Bronchial epithelial cell (primary cell): ENCODE measurements at places on chromosomes 2 and 18.

GRCh38 chr2:4258563-4258962, 555.2 kb downstream of the DCDC2C start:
- peak; percentile 55 for DNase-seq

DNA sequence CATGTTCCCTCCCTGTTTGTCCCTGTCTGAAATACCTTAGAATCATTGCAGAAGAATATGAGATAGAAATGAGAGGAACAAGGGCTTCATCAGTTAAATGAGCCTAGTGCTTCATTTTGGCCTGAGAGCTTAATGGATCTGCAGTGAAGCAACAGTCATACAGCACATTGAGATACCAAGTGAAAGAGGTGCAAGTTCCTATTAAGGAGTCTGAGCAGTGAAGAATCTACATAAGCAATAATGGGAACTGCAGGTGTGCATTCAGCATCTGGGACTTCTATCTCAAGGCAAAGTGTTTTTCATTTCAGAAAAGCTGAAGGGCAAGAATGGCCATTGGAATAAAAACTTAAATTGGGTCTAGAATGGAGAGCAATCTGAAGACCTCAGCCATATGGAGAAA, 323.2 kb upstream of the SLC39A10 start:
- no peak for DNase-seq

DNA sequence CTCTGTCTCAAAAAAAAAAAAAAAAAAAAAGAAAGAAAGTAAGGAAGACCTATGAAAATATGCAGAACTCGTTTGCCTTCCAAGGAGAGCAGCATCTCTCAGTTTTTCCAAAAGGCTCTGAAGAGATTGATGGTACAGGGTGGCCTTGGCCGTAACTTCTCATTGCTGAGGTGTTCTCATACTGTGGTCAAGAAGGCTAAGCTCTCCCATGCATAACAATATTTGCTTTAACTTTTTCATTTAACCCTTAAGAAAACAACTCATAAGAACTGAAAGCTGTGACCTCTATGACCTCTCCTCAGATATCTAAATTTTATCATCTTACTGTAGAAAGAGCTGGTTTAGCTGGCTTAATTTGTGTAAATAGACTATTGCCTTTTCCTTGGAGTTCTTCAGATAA, 37.1 kb upstream of the GATA6 start:
- no peak for DNase-seq

GRCh38 chr2:55114082-55114481, 63.8 kb upstream of the RTN4 start:
- no peak for DNase-seq

DNA sequence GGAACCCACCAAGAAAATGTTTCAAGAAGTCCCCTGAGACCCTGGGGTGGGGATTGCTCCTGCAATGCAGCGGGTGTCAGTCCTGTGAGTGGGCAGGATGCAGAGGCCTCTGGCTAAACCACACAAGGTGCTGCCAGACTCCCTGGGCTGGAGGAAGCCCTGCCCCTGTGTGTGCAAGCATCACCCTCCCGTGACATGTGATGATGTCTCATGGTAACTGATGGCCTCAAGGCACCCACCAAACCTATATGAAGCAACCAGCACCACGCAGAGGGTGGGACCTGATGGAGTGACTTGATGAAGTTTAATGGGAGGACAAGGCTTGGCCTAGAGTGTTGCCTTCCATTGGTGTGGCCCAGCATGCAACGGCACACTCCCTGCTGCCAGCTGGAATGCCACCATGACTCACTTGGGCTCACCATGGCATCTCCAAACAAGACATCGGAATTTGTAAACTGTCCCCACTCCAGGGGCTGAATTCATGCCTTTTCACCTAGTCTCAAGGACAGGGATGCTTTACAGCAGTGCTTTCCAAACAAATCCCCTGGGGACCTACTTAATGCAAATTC, 8.7 kb upstream of the SLC14A1 start:
- no peak for DNase-seq

DNA sequence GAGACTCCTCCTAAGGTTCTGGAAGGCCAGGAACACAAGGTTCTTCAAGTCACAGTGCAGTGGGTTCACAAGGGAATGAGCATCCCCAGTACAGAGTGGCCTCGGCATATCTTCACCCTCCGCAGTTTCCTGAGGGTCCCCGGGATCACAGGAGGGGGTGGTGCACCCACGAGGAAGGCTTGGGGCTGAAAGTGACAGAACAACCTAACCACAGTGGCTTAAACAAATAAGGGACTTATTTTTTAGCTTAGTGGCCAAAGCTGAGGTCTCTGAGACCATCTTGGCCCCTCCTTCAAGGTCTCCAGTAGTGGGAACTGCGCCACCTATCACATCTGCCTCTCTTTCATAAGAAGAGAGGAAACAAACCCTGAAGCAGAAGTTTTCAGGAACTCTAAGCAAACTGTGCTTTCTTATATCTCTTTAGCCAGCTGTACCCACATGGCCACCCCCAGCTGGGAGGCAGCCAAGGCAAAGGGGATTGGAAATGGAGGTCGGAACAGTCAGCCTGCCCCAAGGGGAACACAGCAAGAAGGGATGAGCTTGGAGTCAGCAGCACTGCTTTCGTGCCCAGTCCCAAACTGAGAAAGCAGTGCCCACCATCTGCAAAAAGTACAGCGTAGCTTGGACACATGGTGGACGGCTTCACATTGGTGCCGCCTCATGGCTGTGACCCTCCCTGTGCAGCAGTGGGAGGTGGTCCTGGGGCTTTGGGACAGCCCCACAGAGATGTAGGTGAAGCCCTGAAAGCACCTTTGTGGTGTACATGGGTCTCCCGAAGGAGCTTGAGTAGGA, 260.0 kb upstream of the ID2 start:
- DNase-seq: no peak

- peak; percentile 45 for DNase-seq
Measured at GRCh38 chr2:42827647-42828486, 35.5 kb upstream of the HAAO start.

DNA sequence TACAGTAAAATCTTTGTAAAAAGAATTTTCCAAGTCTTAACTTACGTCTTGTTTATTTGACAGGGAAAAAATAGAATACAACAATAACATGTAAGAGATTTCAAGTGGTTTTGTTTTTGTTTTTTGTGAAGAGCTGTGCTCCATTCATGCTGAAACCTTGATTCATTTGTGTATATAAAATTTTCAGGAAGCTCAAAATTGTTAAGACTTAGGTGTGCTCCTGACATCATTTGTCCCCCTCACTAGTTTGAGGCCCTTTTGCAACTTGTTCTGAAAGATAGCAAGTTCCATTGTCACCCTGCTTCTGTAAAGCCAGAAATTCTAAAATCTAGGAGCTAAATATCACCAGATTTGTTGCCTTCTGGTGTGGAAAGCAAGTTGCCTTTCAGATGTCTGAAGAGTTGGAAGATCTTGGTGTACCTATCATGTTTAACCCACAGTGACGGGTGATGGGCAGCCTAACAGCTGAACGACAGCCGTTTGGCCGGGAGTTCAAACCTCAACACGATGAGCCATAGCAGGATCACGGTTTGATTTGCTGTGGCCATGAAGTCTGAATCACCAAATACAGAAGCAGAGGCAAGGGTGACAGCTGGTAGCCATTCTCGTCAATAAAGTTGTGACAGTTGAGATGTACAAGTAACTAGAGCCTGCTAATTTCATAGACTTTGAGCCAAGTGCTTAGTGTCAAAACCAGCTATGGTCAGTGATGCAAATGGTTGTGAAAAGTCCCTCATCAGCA, 205.5 kb upstream of the SP5 start:
- no peak for DNase-seq

DNA sequence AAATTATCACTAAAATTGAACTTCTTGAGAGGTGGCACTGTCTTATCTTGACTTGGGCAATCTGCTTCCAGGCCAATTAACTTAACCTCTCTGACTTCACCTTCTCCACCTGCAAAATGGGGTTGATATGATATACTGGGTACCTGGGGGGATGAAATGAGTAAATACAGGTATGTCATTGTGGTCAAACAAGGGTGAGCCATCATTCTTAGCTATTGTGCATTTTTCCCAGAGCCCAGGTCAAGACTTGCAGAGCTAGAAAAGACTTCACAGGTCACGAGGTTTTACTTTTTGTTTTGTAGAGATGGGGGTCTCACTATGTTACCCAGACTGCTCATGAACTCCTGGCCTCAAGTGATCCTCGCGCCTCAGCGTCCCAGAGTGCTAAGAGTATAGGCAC, 145.0 kb downstream of the PRKCE start:
- DNase-seq: peak; percentile 54

DNA sequence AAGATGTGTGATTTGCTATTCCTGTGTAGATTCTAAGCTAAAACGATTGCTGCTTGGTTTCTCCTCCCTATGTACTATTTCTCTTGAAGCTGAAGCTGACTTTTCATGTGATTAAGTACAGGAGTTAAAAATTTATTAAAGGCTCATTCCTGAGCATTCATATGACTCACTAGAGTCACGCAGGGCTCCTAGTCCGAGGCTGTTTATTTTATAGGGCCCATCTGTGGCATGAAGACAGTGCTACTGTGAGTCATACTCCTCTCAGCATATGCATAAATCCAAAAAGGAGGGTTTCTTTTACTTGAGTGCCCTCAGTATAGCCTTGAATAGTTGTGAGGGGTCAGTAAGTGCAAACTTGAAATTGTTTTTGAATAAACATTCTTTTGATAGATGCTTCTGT, 378.8 kb downstream of the PTPRM start:
- peak; percentile 90 for DNase-seq

DNA sequence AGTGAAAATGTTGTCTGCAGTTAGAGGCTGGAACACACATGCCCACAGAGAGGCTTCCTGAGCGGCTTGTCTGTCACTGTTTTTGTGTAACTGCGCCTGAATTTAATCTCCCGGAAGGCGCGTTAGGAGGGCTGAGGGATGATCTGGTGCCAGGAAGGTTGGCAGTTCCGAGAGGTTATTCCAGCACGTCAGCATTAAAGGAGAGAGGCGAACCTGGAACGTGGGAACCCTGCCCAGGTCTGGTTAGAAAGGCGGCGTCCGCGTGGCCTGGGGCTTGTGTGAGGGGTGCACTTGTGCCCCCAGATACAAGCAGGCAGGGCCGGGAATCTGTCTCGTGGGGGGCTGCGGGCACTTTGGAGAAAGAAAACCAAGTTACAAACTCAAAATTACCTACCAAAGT, 75.3 kb downstream of the NFATC1 start:
- no peak for DNase-seq

GRCh38 chr2:237438080-237438940, 24.3 kb upstream of the COL6A3 start:
- DNase-seq: peak; percentile 44

GRCh38 chr2:109433926-109434325, 179.8 kb downstream of the SEPTIN10 start:
- no peak for DNase-seq

- peak; percentile 95 for DNase-seq
Measured at GRCh38 chr18:50277942-50278341, 3.4 kb downstream of the MBD1 start.

DNA sequence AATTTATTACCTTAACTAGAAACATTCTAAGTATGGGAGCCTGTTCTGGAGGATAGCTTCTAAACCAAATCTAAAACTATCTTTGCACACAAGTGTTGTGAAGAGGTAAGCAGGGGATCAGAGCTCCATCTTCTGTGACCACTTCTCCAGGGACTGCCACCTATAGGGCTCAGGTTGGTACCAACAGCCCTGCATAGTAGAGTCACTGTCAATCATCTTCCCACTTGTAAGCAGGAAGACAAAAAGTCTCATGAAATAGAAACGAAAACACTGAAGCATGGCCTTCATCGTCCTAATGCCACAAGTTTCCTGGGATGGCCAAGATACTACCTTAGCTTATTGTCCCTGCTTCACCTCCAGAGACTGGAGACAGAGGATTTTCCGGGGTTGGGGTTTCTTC, 43.8 kb downstream of the KANSL3 start:
- no peak for DNase-seq

DNA sequence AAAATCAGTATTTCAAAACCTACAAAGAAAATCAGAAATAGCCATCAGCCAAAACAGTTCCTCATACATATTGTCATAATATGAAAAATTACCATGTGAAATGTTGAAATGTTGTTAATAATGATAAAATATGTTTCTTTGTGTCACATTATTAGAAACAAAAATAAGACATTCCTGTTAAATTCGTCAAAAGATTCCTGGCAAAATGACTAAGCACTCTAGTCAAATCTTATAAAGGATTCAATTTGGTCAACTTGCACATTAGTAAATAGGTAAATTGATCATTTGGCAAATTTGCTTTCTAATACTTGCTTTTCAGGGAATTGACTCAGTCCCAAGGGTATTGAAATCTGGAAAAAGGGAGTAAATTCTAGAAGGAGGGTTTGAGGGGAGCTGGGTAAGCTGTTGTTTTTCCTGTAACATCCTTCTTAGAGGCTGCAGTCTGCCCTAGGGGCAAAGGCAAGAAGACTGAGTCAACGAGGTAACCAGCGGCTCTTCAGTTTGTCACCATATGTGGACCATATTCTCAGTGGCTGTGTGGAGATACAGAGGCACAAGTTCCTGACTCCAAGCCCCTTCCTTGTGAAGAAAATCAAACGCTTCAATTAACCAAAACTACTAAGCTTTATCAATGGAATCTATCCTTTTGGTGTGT, 482.3 kb downstream of the TNS1 start:
- no peak for DNase-seq

DNA sequence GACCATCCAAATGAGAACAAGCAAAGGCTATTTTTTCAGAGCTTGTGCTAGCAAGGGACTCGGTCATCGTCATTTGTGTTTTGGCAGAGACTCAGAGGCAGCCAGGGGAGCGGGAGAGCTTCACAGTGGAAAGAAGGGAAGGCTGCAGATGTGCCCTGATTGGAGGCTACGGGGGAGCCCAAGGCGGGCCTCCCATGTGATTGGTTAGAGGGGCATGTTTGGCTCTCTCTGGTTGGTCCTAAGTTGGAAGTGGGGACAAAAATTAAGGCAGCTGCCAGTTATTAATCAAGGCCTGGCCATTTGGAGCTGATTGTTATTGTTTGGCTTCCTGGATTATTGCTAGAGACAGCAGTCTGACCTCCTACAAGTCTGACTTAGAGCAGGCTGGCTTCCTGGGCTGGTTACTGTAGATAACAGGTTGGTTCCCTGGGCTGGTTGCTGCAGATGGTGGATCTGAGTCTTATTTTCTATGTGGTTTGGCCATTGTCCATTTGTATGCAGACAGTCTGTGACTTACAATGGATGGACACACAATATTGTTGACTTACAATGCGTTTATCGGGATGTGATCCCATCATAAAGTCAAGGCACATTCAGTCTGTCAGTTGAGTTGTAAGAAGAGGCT, 5.9 kb downstream of the FER1L5 start:
- no peak for DNase-seq

GRCh38 chr2:29920130-29920577, 1.2 kb downstream of the ALK start:
- DNase-seq: peak; percentile 10

GRCh38 chr18:75005626-75006025, 203.3 kb downstream of the PTGR3 start:
- DNase-seq: no peak

DNA sequence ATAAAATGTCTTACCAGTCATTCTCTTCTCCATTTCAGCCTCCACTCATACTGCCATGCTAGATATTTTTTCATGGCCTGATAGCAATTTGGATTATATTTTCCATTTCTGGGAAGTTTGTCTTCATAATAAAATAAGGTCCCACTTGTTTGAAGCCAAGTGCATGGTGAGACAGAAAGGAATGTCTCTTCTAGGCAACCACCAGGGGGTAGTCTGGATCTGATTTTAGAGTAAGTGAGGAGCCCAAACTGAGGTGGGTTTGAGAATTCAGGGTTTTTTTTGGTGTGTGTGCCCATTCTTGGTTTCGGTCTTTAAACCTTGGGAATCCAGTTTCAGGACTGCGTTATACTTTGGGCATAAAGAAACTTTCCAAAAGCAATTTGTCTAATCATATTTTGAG, 315.5 kb downstream of the RPRM start:
- peak; percentile 35 for DNase-seq

GRCh38 chr2:12087671-12088380, 341.4 kb downstream of the LPIN1 start:
- peak; percentile 94 for DNase-seq

- DNase-seq: no peak
Measured at GRCh38 chr18:34350778-34351177, 126.1 kb upstream of the NOL4 start.
